ENCODE measurements at places on chromosomes 6 and 20. TPM values are rescaled to one million over a fixed set of nuclear protein-coding genes. Genes with fewer than 3 reads are reported as not detected.

The TXLNB gene
- 137 TPM for polyA plus RNA-seq

The MOCS3 gene
- polyA plus RNA-seq = 3.0 TPM

DNA sequence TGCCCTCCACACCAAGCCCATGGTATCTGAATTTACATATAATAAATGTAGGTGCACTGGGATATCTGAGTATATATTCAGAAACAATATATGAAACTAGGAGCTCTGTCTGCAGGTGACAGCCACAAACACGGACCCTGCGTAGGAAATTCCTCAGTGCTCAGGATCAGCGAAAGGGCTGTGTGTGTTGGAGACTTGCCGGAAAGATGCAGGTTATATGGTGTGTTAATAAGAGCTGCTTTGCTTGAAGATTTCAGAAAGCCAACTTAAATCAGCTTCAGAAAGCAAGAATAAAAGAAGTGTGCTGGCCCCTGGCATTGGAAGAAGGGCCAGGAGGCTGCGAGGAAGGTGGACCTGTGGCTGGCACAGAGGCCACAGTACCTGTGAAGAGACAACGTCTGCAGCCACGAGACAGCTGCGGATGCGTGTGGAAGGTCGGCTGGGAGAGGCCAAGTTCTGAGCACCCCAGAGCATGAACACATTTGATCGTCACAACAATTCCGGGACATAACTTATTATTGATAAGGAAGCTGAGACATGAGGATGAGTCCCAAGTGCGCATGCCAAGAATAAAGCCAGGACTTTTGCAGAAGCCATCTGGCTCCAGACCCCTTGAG lies 183.2 kb downstream of the DLL1 start:
- no peak for DNase-seq

DNA sequence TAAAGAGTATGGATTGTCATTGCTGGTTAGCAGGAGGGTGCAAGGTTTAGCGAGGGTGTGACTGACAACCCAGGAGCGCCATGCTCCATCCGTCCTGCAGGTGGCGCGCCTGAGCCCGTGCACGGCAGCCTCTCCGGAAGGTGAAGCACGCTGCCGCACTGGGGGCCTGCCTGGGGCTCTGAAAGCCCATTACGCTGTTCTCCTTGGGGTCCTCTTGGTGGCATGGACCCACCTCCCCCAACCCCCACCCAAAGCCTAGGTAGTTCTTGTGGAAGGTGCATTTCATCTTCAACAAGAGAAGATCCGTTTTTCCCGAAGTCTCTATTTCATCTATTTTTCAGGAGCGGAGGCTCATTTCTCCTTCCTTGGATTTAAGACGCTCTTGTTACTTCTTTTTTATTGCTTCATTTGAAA lies 197.4 kb upstream of the KCNG1 start:
- no peak for DNase-seq

DNA sequence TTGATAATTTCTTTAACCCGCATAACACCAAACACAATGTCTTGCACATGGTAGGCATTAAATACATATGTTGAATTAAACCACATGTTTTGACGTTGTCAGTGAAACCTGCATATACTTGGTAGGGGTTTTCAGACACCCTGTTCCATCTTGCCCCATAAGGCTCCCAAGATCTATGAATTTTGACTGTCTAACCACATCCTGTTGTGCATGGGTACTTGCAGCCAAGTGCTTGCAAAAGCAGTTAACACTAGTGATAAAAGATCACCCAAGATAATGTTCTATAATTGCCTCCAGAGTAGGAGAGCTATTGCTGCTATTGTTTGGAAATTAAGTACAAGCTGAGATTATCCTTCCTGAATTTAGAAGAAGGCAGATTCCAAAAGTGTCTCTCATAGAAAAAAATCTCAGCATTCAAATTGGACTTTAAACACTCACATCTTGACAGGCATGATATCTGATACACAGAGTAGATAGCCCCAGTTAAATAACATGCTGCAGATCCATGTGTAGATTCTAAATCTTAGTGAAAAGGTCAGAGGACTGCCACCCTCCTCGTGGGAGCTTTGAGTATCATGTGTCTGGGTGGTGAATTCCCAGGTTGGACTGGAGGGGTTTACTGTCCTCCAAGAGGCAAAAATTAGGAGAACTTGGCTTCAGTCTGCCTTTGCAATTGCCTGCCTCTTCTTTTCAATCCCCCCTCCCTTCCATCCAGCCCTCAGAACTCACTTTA lies 25.8 kb upstream of the CCN6 start:
- no peak for DNase-seq

The VNN1 gene
- 0.28 TPM for polyA plus RNA-seq

DNA sequence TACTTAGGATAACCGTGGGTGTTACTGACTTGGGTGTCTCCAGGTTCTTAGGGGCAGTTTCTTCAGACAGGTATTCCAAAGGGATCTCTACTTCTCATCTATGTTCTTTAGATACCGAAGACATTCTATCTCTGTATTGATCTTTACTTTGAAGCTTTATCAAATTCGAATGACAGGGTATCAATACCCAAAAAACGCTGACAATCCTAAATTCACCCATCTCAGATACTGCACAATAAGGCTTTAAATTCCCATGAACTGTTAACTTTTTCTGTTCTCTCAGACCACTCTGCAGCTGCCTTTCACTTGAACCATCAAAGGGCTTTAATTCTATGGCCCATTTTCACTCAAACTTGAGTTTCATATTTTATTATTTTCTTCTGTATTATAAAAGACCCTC lies 72.1 kb downstream of the ZDHHC14 start:
- no peak for DNase-seq
